ENCODE measurements at places on chromosomes 2 and 18. TPM values are rescaled to one million over a fixed set of nuclear protein-coding genes. Genes with fewer than 3 reads are reported as not detected.

GRCh38 chr18:11654736-11655605, 34.1 kb upstream of the GNAL start:
- no peak overlapping the region for H3K27ac ChIP-seq
- peaks cover 84% of the 10 kb centered on the region for H3K27me3 ChIP-seq
- no peaks in the 10 kb centered on the region for H3K36me3 ChIP-seq
- no peak overlapping the region for H3K4me3 ChIP-seq
- peaks cover 6% of the 10 kb centered on the region for H3K4me1 ChIP-seq
- DNase-seq, result no peak

GRCh38 chr2:128306931-128307460, 11.7 kb downstream of the HS6ST1 start:
- no peaks in the 10 kb centered on the region for H3K36me3 ChIP-seq
- peaks cover 75% of the 10 kb centered on the region for H3K4me1 ChIP-seq
- H3K27me3 ChIP-seq, result no peaks in the 10 kb centered on the region
- H3K27ac ChIP-seq, result peak overlapping the region; percentile 34

DNA sequence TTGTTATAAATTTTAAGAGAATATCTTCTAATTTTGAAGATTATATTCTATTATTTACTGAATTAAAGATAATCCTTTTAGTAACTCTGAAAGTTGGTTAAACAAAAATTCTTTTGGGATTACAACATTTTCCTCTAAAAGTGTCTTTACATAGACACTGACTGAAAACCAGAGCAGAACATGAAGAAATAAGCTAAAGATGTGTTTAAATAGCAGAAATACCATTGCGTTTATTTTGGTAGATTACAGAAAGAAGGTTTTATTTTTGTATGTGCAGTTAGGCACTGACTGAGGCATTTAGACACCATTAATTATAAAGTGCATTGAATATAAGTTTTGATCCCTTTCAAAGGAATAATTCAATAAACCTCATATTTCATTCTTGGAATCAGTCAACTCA, 13.5 kb upstream of the NPC1 start:
- H3K4me1 ChIP-seq, result no peaks in the 10 kb centered on the region
- H3K27me3 ChIP-seq, result peaks cover 32% of the 10 kb centered on the region
- no peak overlapping the region for H3K4me3 ChIP-seq
- no peak overlapping the region for H3K27ac ChIP-seq
- no peak for DNase-seq

Gene NTSR2
- total RNA-seq, result not detected

Gene LRP2
- 0.24 TPM for total RNA-seq
